ENCODE measurements at places on chromosomes 3 and 15.

GRCh38 chr3:64267721-64268604, 42.7 kb upstream of the PRICKLE2 start:
- DNase-seq = no peak

- no peak for DNase-seq
Measured at GRCh38 chr15:77025941-77026411, 31.1 kb downstream of the PSTPIP1 start.

- peak; percentile 13 for DNase-seq
Measured at GRCh38 chr3:179811321-179812095, 158.7 kb downstream of the USP13 start.

GRCh38 chr15:72835294-72835890, 51.8 kb upstream of the ADPGK start:
- DNase-seq = no peak

GRCh38 chr3:31508452-31509146, 24.1 kb upstream of the STT3B start:
- DNase-seq = no peak

DNA sequence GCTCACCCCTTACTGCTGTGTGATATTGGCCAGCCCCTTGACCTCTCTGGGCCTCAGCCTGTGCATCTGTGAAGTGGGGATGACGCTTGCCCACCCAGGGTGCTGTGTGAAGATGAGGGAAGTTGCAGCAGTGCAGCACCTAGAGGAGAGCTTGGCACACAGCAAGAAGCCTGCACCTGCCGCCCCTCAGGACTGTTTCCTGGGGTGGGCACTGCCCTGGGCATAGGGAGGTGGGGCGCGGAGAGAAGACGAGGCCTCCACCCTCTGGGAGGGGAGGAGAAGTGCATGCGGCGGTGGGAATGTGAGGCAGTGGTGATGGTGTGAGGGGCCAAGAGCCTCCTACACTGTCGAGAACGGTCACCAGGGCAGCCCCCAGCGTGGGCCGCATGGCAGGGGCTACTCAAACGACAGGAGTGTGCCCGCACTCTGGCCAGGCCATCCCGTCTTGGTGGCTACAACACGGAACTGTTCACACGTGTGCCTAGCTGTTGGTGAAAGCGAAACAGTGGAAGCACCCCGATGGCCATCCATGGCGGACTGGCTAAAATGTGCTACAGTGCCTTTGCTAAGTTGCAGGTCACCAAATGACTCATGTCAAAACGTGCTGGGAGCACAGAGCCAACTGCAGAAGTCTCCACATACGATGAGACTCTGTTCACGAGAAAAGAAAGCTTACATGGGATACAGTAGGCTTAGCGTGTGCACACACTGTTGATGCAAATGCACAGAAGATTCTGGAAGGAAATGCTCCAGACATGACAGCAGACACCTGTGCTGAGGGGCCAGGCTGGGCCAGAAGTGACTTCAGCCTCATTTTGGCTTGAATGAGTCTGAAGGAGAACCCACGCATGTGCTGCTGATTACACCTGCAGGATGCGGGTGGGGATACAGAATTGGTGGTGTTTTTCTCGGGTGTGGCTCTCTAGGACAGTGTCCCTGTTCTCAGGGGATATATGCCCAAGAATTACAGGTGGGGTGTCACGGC, 40.4 kb upstream of the IQSEC1 start:
- no peak for DNase-seq

- no peak for DNase-seq
Measured at GRCh38 chr3:128353991-128354687, 112.6 kb downstream of the DNAJB8 start.

- DNase-seq = no peak
Measured at GRCh38 chr3:185225523-185225922, 28.3 kb downstream of the EHHADH start.

DNA sequence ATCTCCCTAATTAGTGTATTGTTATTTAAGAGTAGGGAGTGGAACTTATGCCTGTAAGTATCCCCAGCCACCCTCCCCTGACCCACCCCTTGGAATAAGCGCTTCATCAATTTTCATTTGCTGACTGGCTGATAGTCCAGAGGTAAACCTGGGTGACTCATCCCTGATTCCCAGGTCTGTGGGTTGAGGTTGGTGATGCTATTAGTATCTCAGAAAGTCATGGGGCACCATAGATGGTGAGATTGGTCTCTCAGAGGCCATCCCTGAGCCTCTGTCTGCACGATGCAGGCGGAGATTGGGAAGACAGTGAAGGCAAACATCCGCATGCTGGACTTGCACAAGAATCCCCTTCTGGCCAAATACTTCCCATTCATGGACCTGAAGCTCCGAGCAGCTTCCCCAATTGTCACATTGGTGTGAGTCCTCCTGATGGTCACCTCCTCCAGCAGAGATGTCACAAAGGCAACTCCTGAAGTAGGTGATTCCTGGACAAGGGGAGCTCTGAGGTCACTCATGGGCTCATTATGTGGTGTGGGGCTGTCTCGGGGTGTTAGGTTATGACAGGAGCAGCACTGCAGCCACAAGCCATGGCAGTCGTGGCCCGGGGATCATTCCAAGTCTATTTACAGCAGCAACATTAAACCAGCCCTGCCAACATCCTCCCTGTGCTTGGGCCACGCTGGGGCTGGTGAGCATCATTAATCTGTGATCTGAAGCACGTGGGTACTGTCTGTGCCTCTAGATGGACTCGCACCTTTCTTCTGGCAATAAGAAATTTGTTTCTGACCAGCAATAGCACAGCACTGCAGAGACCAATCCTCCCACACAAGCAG, 6.8 kb upstream of the TXNRD3 start:
- no peak for DNase-seq

DNA sequence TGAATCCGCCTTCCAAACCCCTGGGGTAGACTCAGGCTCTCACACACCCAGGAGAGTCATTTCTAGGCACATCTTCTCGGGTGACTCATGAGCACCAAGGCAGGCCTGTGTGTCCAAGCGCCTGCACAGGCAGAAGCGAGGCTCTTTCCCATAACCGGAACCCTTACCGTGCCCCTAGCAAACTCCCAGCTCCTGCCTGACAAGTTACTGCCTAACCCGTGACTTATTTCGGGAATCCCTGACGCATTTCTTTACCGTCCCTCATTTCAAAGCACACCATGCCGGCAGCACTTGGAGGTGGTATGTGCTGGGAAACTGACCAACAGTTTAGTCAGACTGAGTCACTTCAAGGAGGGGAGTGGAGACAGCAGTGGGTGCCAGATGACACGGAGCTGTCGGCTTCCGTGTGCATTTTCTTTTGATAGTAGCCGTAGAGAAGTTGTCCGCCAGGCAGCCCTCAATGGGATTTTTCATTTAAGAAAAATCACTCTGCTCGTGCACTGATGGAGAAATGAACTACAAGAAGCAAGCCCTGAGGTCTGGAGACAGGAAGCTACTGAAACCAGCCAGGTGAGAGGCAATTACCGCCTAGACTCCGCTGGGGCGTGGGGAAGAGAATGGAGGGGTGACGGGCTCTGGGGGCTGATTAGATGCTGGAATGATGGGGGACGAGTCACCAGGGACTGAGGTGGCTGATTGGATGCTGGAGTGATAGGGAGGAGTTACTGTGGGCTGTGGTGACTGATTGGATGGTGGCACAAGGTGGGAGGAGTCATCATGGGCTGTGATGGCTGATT, 17.3 kb upstream of the HRH1 start:
- no peak for DNase-seq

DNA sequence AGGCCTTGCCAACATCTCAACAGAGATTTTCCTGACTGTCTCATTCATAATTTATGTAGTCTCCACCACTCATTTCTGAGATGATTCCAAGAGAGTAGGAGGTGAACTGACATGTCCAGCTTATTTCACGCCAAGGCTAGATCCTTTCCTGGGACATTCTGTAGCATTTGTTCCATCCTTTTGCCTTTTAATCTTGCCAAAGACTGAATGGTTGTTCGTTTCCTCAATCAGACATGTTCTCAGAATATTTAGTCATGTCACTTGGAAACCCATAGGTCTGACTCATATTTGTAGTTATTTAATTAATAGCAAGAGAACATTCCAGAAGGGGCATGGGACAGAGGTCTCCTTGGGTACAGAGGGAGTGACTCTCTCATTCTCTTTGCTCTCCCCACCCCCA, 80.9 kb downstream of the DHX36 start:
- DNase-seq = no peak

- no peak for DNase-seq
Measured at GRCh38 chr15:99433757-99434450, 131.9 kb upstream of the MEF2A start.

GRCh38 chr3:89098173-89098572, 9.2 kb upstream of the EPHA3 start:
- no peak for DNase-seq

DNA sequence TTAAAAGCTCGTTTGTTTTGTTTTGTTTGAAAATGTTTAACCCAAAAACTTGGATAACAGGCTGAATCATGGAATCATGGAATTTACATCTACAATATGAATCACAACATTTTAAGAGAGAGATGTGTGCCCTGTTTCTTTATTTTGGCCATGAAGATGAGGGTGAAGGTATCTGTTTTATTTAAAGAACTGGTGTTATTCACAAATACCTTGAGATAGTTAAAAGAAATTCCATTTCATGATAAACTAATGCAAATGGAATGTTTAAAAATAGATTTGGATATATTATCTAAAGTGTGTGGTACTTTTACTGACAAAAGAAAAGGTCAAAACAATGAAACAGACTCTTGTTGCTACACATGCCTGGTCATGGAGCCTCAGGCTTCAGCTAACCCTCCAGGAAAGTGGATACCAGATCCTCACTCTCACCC, 486.0 kb upstream of the CFAP20DC start:
- DNase-seq = no peak

GRCh38 chr3:173395073-173395411, 2.5 kb upstream of the NLGN1 start:
- DNase-seq = peak; percentile 41

GRCh38 chr3:73536336-73536895, 88.3 kb downstream of the PDZRN3 start:
- no peak for DNase-seq

DNA sequence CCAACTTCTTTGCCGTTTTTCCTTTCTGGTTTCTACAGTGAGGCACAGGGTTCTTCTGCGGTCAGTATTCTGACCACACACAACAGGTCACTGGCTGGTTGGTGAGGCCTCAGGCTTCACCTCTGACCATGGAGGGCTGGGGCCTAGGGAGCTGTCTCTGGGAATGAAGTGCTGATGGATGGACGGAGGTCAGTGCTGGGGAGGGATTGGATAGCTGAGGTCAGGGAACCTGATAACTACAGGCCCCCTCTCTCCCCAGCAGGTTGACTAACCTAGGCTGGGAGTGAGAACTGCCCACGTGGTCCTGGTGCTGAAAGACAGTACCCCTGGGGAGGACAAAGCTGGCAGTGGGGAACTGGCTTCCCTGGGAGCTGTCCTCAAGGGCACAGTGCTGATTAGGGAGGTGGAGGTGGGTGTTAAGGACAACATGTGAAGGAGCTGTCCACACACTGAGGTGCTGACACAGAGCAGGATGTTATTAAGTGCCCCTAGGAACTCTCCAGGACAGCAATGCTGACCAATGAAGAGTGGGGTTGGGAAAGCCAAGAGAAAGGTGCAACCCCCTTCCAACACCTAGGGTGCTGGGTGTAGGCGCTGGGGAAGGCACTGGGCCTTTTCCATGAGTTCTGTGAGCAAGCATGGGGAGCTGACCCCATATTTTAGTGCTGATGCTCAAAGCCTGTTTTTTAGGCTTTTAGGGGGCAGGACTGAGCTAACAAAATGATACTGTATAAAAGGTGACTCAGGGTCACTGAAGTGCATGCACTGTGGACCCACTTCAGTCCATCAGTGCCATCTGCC, 45.2 kb downstream of the ATP2B2 start:
- no peak for DNase-seq

- no peak for DNase-seq
Measured at GRCh38 chr3:54003136-54003535, 111.5 kb upstream of the SELENOK start.

GRCh38 chr3:101128001-101128400, 134.8 kb upstream of the ABI3BP start:
- no peak for DNase-seq

- peak; percentile 55 for DNase-seq
Measured at GRCh38 chr3:197186887-197187588, 111.4 kb downstream of the DLG1 start.

- DNase-seq = peak; percentile 62
Measured at GRCh38 chr15:40894681-40895448, 615 bp downstream of the VPS18 start.

Data from CD14-positive monocyte (primary cell).